ENCODE measurements at places on chromosomes 1 and 21.

- no peak for DNase-seq
These were observed 119.0 kb downstream of the GREM2 start for GRCh38 chr1:240492832-240493440.

- no peak for DNase-seq
These were observed 20.5 kb downstream of the RRP15 start for GRCh38 chr1:218305472-218306064.

DNA sequence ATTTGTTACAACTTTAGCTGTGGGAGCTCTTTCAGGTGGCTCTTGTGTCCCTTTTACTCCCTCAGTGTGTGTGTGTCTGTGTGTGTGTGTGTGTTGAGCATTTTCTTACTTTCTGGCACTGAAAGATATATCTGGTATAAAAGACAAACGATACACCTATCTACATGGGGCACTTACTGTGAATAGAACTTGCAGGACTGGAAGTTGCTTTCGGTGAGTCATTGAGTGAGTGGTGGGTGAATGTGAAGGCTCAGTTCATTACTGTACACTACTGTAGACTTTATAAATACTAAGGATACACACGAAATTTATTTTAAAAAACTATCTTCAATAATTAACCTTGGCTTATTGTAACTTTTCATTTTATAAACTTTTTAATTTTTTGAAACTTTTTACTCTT, 38.7 kb downstream of the BTBD8 start:
- DNase-seq, result no peak

DNA sequence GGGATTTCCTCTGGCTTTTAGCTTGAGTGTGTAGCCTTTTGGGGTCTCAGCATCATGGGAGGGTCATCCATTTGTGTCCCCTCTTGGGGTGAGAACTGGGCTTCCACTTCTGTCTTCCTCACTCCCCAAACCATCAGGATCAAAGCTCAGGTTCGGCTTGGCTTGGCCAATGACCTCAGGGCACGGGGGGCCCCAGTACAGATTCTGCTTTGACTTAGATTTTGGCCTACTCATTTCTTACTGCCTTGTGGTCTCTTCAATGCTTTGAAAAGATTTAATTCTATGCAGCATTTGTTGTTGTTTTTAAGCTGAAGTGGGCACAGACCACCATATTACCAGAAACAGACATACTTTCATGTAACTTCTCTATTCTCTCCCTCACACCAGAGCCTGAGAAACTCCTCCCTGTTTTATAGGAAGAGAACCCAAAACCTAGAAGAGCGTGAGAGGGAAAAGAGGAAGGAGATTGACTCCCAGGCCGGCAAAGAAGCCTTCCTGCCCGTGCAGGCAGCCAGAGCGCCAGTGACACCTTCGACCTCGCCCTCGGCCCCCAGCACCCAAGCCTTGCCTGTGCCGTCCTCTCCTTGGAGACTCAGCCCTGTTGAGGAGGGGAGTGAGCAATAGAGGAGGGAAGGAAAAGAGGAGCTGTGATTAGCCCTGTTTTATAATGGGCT, 1.9 kb upstream of the S100A3 start:
- no peak for DNase-seq

DNA sequence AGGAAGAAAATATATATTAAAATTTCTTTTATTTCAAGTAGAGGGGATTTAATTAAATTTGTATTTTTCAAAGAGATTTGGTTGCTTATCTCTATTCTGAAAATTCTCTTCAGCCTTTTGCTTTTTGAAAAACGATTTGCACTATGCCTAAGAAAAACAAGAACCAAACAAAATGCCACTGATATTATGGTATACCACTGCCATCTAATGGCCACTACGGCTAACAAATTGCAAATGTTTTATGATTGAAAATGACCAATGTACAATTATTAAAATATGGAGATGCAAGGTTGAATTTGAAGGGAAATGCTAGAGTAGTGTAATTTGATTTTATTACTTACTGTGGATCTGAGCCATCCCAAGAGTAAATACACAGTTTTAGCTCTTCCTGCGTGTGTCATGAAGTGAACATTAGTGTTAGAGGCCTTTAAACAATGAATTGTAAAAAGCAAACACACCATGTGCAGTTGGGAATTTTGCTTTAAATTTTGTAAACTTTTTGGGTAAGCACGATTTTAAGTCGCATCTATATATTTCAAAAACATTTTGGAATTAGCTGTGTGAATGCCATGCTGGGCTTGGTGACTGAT, 137.4 kb upstream of the USP25 start:
- peak; percentile 26 for DNase-seq

DNA sequence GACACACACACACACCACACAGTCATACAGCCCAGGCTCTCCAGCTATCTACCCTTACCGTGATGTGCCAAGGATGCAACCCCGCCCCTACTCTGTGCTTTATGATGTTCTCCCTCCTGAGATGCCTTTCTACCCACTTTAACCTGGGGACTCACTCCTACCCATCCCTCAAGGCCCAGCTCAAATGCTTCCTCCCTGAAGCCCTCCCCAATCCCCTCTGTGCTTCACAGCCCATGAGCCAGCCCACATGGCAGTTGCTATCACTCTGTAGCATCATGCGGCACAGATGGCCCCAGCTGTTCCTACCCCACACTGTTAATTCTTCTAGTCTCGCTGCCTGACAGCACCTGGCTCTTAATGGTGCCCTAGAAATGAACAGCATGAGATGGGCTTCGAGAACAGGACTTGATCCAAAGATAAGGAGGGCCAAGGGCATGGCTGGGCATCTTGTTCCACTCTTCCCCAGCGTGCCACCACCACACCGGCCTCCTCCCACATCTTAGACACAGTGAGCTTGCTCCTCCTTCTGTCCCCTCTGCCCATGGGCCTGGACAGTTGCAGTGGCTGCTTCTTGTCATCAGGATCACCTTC, 109.8 kb downstream of the GLIS1 start:
- no peak for DNase-seq

- DNase-seq, result no peak
These were observed 38.4 kb downstream of the LHX8 start for GRCh38 chr1:75172556-75172955.

- no peak for DNase-seq
These were observed 7.8 kb upstream of the AMIGO1 start for GRCh38 chr1:109517337-109517736.
